Cerebellum (tissue), 4 donors: ENCODE measurements at places on chromosomes 12 and 14. TPM values are rescaled to one million over a fixed set of nuclear protein-coding genes. Genes with fewer than 3 reads are reported as not detected.

TAS2R19 gene
- 26.3 TPM for total RNA-seq

TBX5 gene
- total RNA-seq, result not detected

NXPH4 gene
- total RNA-seq, result 11.0 TPM

RNASE3 gene
- not detected for total RNA-seq

EPYC gene
- total RNA-seq, result not detected

TAPBPL gene
- total RNA-seq, result 3.1 TPM
